Airway epithelial cell (primary cell): ENCODE measurements at places on chromosomes 7 and 10. TPM values are rescaled to one million over a fixed set of nuclear protein-coding genes. Genes with fewer than 3 reads are reported as not detected.

The GJD4 gene
- not detected in 2 replicates for total RNA-seq

The CTAGE8 gene
- 0.51 and 1.1 TPM in 2 replicates for total RNA-seq

The TAS2R3 gene
- total RNA-seq: 0.35 and 0.70 TPM in 2 replicates

The CALHM3 gene
- total RNA-seq: not detected in 2 replicates

The GBX1 gene
- not detected in 2 replicates for total RNA-seq

The OGDH gene
- 82.2 and 97.5 TPM in 2 replicates for total RNA-seq

The SKIDA1 gene
- total RNA-seq: 0.09 and 0.21 TPM in 2 replicates

The HACD1 gene
- 17.8 and 19.9 TPM in 2 replicates for total RNA-seq

The PNLIPRP2 gene
- not detected in 2 replicates for total RNA-seq

The RNLS gene
- total RNA-seq: 7.3 and 9.0 TPM in 2 replicates

The COL13A1 gene
- 0.19 and 1.3 TPM in 2 replicates for total RNA-seq

The CYP2C19 gene
- 0.14 TPM in 1 of 2 replicates, not detected in the other for total RNA-seq

The PTPRZ1 gene
- 14.7 and 22.5 TPM in 2 replicates for total RNA-seq

The RARRES2 gene
- not detected in 2 replicates for total RNA-seq

The LIPN gene
- total RNA-seq: 0.42 and 0.93 TPM in 2 replicates

The OGDHL gene
- 0.14 and 0.28 TPM in 2 replicates for total RNA-seq

The YWHAG gene
- 68.9 and 78.9 TPM in 2 replicates for total RNA-seq

The TRDMT1 gene
- total RNA-seq: 2.3 and 2.4 TPM in 2 replicates

The TFPI2 gene
- 80.9 and 98.0 TPM in 2 replicates for total RNA-seq

The CCNY gene
- total RNA-seq: 17.3 and 27.2 TPM in 2 replicates

The PLA2G12B gene
- total RNA-seq: not detected in 2 replicates

The SEC31B gene
- total RNA-seq: 0.42 and 0.85 TPM in 2 replicates

The BICC1 gene
- 4.7 and 5.1 TPM in 2 replicates for total RNA-seq

The RTKN2 gene
- total RNA-seq: 0.74 and 0.85 TPM in 2 replicates

The KIAA1217 gene
- total RNA-seq: 24.7 and 35.1 TPM in 2 replicates

The ZNF107 gene
- total RNA-seq: 3.7 and 4.3 TPM in 2 replicates

The MINDY3 gene
- 14.2 and 18.7 TPM in 2 replicates for total RNA-seq

The HGF gene
- 0.23 and 0.49 TPM in 2 replicates for total RNA-seq

The ANK3 gene
- total RNA-seq: 20.2 and 22.6 TPM in 2 replicates

The FFAR4 gene
- not detected in 2 replicates for total RNA-seq

The SGCE gene
- 21.7 and 34.5 TPM in 2 replicates for total RNA-seq

The SIRT1 gene
- 5.3 and 6.9 TPM in 2 replicates for total RNA-seq

The THNSL1 gene
- total RNA-seq: 2.8 and 2.9 TPM in 2 replicates

The ABCB1 gene
- not detected in 2 replicates for total RNA-seq

The LBX1 gene
- not detected in 2 replicates for total RNA-seq

The SLC35B4 gene
- 4.6 and 7.1 TPM in 2 replicates for total RNA-seq

The VAX1 gene
- total RNA-seq: not detected in 2 replicates

The IL2RA gene
- total RNA-seq: not detected in 2 replicates

The FAM25A gene
- total RNA-seq: 20.3 and 29.8 TPM in 2 replicates

The NPY gene
- not detected in 2 replicates for total RNA-seq

The OR2A7 gene
- total RNA-seq: 2.5 and 2.7 TPM in 2 replicates

The MCMBP gene
- total RNA-seq: 46.9 and 49.2 TPM in 2 replicates

The CRYGN gene
- not detected in 2 replicates for total RNA-seq

The NME8 gene
- 0.07 TPM in 1 of 2 replicates, not detected in the other for total RNA-seq

The HTR7 gene
- 10.4 and 11.6 TPM in 2 replicates for total RNA-seq

The KCNMA1 gene
- total RNA-seq: 7.3 and 8.2 TPM in 2 replicates

The NKX2-3 gene
- not detected in 2 replicates for total RNA-seq

The DNAJC12 gene
- 0.14 and 0.28 TPM in 2 replicates for total RNA-seq

The CHCHD1 gene
- total RNA-seq: 55.2 and 64.0 TPM in 2 replicates

The RNF148 gene
- not detected in 2 replicates for total RNA-seq
